ENCODE measurements at places on chromosomes 2 and 18.

GRCh38 chr18:31041271-31042083 is 1.1 kb downstream of the DSC3 start:
- DNase-seq, result no peak

- no peak for DNase-seq
Observed at GRCh38 chr2:68835621-68836020, 35.6 kb downstream of the BMP10 start.

- DNase-seq, result no peak
Observed at GRCh38 chr2:238082151-238082550, 18.0 kb upstream of the ESPNL start.

GRCh38 chr2:112980537-112980936 is 2.7 kb downstream of the IL36G start:
- no peak for DNase-seq

DNA sequence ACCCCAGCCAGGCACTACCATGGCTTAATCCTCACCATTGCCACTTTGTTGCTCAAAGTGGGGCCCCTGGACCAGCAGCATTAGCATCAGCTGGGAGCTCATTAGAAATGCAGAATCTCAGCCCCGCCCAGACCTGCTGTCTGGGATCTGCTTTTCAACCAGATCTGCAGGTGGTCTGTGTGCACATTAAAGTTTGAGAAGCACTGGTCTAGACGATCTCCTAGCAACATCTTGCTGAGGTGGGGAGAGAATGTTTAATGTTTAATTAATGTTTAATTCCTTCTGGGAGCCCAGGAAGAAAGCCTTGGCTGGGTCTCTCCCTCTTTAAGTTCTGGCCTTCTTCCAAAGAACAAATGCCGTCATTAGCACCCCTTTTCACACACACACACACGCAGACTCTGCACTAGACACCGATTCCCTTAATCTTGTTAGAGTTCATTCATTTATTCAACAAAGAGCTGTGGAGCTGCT is 53.7 kb downstream of the EDAR start:
- no peak for DNase-seq

GRCh38 chr2:76687923-76688322 is 834.3 kb downstream of the LRRTM4 start:
- no peak for DNase-seq

DNA sequence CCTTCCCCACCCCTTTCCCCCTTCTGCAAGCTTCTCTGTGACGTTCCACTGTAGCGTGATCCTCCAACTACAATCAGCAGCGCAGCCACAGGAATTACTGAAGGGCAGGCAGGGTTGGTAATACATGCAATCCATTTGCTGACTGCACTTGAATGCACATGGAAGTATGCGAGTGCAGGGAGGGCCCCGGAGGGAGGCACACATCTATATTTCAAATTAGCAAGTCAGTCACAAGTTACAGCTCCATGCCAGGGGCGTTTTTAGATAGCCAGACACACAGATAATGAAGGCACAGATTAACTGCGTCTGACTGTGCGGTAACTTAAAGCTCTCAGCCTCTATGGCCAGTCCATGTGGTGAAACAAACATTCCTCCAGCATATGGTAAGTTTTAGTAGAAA is 209.2 kb upstream of the GATA6 start:
- DNase-seq, result no peak

Measured in thoracic aorta (tissue), 2 donors.